H4 (cell line): ENCODE measurements at places on chromosomes 16 and 17. TPM values are rescaled to one million over a fixed set of nuclear protein-coding genes. Genes with fewer than 3 reads are reported as not detected.

DNA sequence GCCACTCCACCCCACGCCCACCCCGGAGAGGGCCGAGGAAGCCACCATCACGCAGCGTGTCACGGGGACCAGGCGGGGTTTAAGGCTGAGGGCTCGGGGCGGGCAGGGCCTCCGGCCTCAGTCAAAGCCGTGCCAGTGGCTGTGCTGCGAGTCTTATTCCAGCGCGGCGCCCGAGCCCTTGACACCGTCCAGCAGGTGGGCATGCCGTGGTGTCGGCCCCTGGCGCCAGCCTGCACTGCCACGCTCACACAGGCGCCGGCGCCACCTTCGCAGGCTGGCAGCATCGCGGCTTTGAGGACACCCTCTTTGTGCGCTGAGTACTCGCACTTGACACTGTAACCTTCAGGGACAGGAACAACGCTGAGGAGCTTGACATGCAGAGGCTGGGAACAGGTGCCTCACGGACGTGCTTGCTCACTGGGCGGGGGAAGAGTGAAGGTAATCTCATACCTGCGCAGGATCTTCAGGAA is 34.0 kb upstream of the ZNF629 start:
- no peak for DNase-seq

The CRHR1 gene
- total RNA-seq: 1.2 and 3.6 TPM in 2 replicates

DNA sequence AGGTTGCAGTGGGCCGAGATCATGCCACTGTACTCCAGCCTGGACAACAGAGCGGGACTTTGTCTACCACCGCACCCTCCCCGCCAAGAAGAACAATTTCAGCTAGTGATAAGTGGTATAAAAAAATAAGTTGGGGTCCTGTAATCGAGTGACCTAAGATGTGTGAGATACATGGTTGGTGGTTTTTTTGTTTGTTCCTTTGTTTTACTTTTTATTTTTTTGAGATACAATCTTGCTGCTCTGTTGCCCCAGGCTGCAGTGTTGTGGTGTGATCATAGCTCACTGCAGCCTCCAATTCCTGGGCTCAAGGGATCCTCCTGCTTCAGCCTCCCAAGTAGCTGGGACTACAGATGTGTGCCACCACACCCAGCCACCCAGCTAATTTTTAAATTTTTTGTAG is 58.7 kb downstream of the PITPNC1 start:
- no peak for DNase-seq

The EFNB3 gene
- total RNA-seq: 5.6 and 6.2 TPM in 2 replicates

The KRTAP3-1 gene
- not detected in 2 replicates for total RNA-seq

DNA sequence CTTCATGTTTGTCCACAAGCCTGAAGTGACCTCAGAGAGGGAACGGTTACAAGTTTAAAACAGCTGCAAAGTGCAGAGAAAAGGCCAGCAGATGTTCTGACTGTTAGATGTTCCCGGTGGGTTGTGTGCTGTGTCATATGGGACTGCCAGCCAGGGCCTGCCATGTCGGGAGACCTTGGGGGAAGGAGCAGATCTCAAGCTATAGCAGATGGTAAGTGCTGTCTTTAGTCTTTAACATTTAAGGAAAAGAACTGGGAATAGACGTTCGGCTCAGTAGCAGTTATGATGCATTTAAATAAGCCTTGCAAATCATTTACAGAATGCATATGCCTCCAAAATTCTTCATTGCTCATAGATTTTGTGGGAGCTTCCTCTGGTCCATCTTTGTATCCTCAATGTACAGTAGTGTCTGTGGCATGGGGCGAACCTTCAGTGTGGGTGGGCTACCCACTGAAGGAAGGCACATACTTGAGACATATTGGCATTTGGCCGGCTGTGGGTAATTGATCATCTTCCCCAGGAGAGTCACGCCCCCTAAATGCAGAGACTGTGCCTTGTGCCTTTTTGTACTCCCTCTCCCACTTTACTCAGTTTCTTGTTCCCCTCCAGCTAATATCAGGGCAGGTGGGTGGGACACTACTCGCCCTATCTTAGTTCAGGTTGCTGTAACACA is 131.9 kb downstream of the NPIPB5 start:
- DNase-seq: no peak

DNA sequence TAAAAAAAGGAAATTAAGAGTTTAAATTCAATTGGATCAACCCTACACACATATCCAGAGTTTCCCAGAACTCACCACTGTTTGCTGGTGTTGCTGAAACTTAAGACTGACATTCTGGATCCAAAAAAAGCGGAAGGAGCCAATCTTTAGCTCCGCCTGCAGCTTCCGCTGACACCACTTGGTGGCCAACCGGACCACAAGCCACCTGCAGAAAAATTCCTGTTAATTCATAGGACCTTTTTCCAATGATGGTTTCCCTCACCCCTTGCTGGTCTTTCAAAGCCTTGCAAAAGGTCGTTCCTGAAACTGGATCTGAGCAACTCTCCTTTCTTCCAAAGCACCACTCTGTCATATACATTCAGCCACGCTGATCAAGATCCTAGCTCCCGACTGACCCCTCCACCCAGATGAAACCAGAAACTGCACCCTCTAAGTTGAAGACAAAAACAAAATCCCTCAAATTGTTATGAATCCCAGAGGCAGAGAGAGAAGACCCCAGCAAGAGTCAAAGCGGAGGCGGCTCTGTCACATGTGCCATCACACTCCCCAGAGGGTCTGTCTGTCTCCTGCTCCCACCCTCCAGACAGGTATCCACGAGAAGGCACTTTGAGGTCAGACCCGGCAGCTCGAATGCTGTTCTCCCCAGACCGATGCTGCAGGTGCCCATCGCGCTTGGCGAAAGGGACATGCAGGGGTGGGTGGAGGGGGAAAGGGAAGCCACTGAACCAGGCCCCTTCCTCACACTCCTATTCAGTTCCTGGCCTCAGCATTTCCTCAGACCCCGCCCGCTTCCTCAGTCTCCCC is 773 bp downstream of the BLTP2 start:
- DNase-seq: peak; percentile 42

GRCh38 chr17:64148699-64149098 is 18.8 kb upstream of the ERN1 start:
- no peak for DNase-seq

The OR3A2 gene
- not detected in 2 replicates for total RNA-seq

- DNase-seq: no peak
Observed at GRCh38 chr17:4150096-4150495, 7.1 kb downstream of the CYB5D2 start.

The CUEDC1 gene
- 7.4 and 8.1 TPM in 2 replicates for total RNA-seq

GRCh38 chr17:309361-309888 is 43.2 kb downstream of the RPH3AL start:
- DNase-seq: peak; percentile 31

DNA sequence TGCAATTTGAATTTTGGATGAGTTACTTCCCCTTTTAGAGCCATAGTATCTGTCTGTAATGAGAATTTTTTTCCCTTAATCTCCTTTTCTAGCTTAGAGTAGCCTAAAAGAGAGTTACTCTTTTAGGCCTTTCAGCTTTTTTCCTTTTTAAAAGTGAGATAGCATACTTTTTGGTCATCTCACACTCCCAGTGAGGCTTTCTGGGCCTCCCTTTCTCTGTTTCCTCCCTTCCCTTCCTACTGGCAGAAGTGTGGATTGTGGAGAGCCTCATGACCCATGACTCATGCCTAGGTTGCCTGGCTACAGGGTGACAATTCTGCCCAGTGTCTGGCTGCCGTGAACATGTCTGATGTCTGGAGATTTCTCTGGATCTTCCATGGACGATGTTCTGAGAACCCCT is 15.2 kb downstream of the KRT23 start:
- DNase-seq: peak; percentile 75

GRCh38 chr17:28616281-28616680 is 2.3 kb upstream of the RSKR start:
- DNase-seq: no peak

The TNRC6A gene
- total RNA-seq: 9.7 and 10.1 TPM in 2 replicates

GRCh38 chr17:80397686-80398085 is 17.3 kb upstream of the ENDOV start:
- no peak for DNase-seq

The DGKE gene
- 0.37 and 0.64 TPM in 2 replicates for total RNA-seq

The PTGES3L gene
- total RNA-seq: 0.19 TPM in 1 of 2 replicates, not detected in the other

- DNase-seq: no peak
Observed at GRCh38 chr17:45040459-45040858, 11.0 kb downstream of the DCAKD start.

DNA sequence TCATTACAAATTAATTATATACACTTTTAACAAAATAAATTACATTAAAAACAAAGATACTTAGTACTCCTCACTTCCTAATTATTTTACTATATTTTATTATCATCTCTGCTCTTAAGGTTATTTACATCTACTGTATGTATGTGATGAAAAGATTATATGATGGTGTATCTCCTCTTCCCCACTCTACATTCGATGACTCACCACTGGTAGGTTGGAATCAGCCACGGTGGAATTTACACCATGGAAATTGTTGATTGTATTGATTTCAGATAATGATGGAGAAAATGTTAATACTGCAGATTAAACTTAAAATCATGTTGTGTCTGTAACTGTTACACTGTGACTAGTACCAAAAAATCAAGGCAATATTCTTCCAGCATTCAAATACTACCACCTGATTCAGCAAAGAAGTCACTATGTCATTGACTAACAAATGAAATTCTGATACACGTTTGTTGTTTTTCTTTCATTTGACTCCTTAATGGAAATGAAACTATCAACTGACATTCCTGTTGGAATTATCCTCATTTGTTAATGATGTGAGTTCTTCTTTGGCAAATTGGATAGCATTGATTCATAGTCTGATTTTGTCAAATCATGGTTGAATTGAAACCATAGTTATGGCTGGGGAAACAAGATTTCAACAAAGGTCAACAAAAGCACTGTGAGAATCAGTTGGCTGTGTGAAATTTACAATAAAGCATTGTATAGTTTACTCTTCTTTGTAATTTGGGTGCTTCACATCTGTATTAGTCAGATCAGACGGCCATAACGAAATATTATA is 69.0 kb upstream of the NLK start:
- DNase-seq: no peak

DNA sequence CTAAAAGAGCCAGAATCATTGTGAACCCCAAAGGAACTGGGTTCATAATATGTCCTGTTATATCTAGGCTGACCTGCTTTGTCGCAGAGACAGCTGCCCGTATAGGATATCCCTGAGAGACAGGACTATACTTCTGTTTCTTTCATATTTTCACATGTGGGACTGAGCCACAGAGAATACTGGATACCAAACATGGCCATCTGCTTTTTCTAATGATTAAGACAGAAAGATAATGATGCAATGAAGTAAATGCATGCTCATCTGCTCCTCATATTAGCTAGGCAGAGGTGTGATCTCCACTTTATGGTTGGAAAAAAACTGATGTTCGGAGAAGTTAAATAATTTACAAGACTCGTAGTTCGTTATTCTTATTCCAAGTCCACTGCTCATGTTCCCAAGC is 160.4 kb downstream of the AATF start:
- no peak for DNase-seq

GRCh38 chr17:38918129-38918913 is 7.1 kb upstream of the LASP1NB start:
- DNase-seq: no peak

DNA sequence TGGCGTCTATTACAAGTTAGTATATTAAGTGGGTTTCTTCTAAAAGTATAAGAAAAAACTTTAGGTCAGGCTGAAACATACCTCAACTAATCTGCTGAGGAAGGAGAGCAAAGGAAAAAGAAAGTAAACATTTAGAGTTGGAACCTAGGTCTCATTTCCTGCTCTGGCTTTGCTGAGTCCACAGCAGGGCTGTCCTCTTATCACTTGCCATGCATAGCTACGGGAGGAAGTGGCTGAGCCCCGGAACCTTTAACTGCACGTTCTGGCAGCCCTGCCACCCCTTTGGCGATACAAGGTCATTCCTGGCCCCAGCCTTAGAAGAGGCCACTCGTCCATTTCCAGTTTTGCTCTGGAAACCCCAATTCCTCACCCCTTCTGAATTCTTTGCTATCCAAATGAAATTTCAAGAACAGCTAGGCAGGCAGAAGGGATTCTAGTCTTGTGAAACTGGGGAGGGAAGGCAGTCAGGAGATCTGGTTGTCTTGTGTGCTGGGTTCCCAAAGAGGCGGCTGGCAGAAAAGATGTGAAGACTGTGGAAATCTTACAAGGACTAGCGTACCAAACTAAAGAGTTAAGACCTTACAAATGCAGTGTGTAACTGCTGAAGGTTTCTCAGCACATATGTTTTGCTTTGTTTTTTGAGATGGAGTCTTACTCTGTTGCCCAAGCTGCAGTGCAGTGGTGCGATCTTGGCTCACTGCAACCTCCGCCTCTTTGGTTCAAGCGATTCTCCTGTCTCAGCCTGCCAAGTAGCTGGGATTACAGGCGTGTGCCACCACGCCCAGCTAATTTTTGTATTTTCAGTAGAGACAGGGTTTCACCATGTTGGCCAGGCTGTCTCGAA is 19.1 kb downstream of the WIPI1 start:
- peak; percentile 65 for DNase-seq

- no peak for DNase-seq
Observed at GRCh38 chr17:48905987-48906515, 2.2 kb upstream of the UBE2Z start.

The NHERF2 gene
- total RNA-seq: 33.1 and 33.7 TPM in 2 replicates

DNA sequence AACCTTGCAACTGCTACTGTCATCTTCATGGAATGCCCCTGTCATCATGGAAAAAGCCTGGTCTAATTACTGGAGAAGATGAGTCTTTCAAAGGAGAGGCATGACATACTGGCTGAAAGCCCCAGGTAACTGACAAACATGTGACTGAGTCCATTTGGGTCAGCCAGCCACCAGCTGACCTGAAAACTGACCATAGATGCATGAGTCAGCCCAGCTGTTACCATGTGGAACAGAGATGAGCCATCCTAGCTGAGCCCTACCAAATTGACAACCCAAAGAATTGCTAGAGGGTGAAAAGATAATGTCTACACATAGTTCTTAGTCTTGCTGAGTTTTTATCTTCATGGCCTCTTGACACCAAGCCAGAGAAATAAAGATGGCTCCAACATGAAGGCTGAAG is 311.8 kb downstream of the UTP18 start:
- no peak for DNase-seq

DNA sequence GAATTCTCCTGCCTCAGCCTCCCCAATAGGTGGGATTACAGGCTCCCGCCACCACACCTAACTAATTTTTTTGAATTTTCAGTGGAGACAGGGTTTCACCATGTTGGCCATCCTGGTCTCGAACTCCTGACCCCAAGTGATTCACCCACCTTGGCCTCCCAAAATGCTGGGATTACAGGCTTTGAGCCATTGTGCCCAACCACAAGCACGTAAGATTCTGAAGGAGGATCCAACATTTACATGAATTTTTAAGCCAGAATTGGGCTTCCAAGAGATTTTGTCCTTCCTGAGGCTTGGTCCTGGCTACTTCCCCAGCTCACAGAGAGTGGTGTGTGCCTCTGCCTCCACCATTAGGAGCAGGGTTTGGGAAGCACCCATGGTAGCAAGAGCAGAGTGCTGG is 11.1 kb downstream of the G6PC3 start:
- no peak for DNase-seq

The GPR142 gene
- total RNA-seq: not detected in 2 replicates

- peak; percentile 19 for DNase-seq
Observed at GRCh38 chr16:27080895-27081294, 14.2 kb downstream of the C16orf82 start.

- no peak for DNase-seq
Observed at GRCh38 chr16:67235816-67236562, 9.1 kb downstream of the TMEM208 start.

GRCh38 chr17:75288770-75289114 is 491 bp downstream of the SLC25A19 start:
- no peak for DNase-seq
